CD4-positive, alpha-beta T cell treated with Interleukin-1 beta for 1 hour (primary cell): ENCODE measurements at places on chromosomes 12 and 14.

DNA sequence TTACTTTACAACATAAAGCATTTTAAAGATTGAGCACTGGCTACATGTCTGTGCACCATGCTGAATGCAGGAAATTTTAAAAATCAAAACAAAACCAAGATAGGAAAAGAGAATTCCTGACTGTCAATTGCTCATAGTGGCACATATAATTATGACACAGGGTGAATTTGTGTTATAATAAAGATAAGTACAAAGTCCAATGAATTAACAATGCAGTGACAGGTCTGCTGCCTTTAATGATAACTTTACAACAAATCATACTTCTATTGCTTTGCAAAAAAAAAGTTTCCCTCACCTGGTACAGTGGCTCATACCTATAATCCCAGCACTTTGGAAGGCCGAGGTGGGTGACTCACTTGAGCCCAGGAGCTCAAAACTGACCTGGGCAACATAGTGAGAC, 93.8 kb upstream of the OSBPL8 start:
- DNase-seq: no peak

DNA sequence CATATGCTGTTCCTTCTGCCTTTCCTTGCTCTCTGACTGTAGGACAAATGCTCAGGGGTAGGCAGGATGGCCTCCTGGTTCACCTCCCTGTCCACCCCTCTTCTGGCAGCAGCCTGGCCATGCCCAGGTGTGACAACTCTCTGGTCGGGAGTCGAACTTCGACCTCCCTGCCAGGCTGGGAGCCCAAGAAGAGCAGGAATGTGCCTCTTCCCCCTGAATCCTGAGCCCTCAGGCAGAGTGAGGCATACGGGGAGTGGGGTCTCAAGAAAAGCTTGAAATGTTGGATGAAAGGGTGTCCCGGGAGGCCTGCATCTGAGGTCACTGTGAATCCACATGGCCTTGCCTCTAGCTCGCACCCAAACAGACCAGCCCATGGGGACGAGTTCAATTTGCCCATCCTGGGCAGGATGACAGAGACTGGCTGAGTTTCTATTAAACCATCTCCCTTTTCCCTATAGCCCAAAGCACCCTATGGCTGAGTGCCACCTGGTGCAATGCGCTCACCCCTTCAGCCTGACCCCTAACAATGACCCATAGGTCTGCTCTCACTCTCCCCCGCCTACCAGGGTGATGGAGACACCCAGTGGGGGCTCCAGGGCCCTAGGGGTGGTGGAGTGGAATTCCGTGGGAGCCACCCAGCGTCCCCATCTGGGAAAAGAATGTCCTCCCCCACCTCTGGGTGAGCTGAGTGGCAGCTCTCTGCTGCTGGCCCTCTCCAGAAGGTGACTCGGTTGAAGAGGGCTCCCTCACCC, 52.9 kb upstream of the DIO3 start:
- DNase-seq: no peak

GRCh38 chr12:121237415-121237814, 27.5 kb downstream of the P2RX4 start:
- DNase-seq: no peak

DNA sequence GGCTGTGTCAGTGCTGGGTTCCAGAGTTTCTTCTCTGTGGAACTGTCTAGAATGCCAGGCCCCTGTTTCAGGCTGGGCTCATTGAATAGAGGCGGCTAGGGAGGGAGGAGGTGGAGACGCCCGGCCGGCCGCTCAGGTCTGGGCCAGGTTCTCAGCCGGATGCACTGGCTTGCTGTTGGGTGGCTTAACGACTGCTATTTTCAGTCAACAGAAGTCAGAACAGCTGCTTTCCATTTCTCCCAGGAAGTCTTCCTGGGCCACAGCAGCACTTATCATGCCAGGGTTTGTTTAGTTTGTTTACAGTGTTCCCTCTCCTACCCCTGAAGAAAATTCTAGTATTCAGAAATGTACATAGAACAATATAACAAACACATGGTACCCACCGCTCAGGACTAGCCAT, 26.0 kb upstream of the VPS37B start:
- no peak for DNase-seq

DNA sequence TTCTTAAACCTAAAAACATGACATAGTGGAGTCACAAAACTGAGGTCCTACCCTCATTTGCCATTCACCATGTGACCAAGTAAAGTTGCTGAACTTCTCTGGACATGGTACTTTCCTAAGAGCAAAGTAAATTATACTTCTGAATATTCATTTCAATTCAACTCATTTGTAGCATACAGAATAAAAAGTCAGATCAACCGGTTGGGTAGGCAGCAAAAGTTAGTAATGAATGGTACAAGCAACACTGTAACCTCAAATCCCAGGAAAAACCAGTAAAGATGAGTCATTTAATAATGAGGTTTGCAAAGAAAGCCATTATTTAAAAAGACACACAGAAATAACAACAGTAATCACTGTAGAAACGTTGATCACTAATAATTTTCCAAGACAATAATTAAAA, 8.7 kb downstream of the POLE2 start:
- no peak for DNase-seq

- DNase-seq: no peak
These were observed 8.4 kb downstream of the CNOT2 start for GRCh38 chr12:70251661-70252060.

DNA sequence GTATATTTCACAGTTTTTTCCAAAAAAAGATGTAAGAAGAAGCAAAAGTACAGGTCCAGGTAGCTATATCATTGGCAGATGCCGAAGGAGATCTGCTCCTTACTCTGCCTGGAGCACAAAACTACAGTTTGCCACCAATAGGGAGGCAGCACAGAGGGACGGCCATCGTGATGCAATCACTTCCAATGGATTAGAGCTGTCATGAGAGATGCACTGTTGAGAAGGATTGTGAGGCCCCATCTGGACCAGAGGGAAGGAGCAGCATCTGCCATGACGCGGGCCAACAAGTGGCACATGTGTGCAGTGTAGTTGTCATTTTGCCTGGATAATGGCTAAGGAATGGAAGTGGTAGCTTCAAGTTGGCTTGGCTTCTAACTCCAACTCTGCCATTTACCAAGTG, 318.8 kb upstream of the FKBP4 start:
- DNase-seq: no peak

GRCh38 chr12:227286-227915, 13.4 kb upstream of the SLC6A12 start:
- DNase-seq: no peak

- DNase-seq: no peak
These were observed 58.0 kb downstream of the FAR2 start for GRCh38 chr12:29207120-29207519.

DNA sequence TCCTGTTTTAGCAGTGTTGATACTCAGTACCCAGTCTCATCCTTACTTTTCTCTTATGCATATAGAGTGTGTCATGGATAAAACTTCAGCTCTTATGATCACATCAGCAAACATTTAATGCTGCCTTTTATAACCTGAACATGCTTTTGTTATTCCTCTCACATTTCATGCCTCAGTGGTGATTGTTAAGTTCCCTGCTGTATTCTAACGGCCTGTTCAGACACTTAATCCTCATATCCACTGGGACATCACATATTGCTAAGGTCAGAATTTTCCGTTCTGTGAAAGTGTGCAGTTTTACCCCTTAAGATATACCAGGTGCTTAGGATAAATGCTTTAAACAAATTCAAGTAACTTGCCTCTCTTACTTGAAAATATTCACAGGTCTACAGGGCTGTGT, 268.7 kb upstream of the SEL1L start:
- no peak for DNase-seq

DNA sequence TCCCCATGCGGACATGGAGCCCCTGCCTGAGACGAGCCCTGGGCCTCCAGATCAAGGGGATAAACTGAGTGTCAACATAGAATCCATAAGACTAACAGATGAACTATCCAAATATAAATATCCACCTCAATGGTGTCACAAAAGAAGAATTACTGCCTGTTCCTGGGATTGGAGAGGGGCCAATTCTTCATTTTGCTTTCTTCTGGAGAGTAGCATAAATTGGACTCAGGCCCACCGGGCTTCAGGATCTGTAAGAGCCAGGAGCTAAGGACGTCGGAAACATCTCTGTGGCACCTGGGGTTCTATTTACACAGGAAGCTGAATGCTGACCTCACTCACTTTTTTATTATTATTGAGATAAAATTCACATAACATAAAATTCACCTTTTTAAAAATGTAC, 408.2 kb upstream of the CCDC196 start:
- DNase-seq: no peak

DNA sequence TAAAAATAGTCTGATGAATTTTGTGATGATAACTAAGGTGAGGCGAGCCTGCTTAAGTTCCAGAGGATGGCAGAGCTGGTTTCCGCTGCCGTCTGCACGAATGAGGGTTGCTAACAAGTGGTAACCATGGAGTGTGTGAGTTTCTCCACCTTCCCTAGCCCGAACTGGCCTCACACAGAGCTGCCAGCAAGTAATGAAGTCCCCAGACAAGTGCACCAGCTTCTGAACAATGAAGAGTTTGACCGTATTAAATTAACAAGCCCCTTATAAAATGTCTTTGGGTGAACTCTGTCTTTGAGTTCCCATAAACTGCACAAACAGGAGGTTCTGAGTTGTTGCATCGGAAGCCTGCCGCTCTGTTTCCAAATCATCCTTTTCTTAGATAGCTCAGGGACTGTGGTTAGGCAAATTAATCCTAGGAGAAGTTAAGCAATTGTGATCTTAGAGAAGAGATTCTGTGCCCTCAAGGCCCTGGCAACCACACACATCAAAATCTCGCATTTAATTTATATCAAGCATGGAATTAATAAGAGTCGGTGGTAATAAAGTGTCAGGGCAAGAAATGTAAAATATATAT, 274.1 kb upstream of the DAAM1 start:
- no peak for DNase-seq

DNA sequence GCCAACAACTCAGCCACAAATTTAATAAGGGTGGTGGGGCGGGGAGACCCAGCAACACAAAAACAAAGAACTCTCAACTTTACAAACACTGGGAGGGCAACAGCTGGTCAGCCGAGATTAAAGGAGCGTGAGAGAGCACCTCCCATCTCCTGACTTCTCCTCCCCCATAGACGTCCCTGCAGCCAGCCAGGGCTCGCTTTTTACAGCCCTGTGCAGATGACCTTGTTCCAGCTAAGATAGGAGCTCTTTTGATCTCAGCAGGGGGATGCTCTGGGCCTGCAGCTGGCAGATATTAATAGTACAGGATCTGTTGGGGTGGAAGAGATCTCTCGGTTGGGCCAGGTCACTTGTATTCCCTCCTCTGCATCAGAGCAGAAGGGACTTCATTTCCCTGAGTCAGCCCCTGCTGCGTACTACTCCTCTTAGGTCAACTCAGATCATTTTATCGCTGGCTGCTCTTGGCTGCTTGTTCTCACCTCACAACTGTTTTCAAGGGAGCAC, 475.8 kb downstream of the RAD51B start:
- no peak for DNase-seq

- DNase-seq: no peak
These were observed 212.2 kb downstream of the ZFP36L1 start for GRCh38 chr14:68580671-68581070.

- peak; percentile 7 for DNase-seq
These were observed 458 bp downstream of the SSPN start for GRCh38 chr12:26195641-26196420.

DNA sequence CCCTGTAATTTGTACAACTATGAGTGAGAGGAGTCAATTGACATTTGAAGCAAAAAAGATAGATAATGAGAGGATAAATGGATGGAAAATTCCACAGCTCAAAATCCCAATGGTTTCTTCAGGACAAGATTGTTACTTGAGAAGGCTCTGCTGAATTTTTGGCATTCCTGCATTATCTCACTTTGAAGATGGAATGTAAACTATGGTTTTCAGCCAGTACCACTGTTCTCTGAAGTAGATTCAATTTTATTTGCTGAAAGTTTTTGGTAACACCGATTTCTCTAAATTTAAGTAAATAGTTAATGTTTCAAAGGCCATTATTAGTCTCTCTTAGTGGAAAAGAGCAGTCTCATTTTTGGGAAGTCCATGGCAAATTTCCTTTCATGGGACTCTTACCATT, 121.9 kb upstream of the SLC38A2 start:
- DNase-seq: no peak

- DNase-seq: peak; percentile 46
These were observed 2.5 kb upstream of the TEP1 start for GRCh38 chr14:20415782-20416206.

- no peak for DNase-seq
These were observed 542.4 kb downstream of the DIO2 start for GRCh38 chr14:79668951-79669350.

DNA sequence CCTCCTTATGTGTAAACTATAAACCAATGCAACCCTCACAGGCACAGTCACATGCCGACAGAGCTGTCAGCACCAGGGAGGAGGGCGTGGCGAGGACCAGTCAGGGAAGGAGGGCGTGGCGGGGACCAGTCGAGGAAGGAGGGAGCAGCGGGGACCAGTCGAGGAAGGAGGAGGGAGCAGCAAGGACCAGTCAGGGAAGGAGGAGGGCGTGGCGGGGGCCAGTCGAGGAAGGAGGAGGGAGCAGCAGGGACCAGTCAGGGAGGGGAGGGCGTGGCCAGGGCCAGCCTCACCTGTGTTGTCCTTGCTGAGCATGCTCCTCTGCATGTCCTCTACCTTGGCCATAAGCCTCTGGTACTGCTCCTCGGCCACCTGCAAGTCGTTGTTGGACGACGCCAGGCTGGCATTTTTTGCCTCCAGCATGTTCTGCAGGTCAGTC, 24.2 kb downstream of the GOLGA3 start:
- no peak for DNase-seq

- no peak for DNase-seq
These were observed 8.2 kb downstream of the MLXIP start for GRCh38 chr12:122086641-122087285.

- peak; percentile 44 for DNase-seq
These were observed 11.0 kb downstream of the PTGER2 start for GRCh38 chr14:52325126-52325525.

- peak; percentile 22 for DNase-seq
These were observed 46.8 kb downstream of the ATP2B1 start for GRCh38 chr12:89661706-89662330.

DNA sequence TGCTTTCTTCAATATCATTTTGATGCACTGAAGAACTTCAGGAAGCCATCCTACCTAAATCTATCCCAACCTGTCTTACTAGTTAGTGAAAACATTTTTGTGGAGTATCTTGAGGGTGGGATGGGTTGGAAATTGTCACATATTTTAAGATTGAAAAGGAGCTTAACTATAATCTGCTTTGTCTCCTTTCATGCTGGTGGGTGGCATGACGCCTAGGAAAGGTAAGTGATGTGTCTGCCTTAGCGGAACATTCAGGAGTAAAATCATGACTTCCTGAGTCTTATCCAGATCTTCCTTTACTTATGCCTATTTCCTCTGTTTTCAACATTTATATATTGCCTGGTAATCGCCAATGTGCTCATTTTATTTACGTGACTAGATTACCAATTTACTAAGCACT, 74.1 kb downstream of the FLRT2 start:
- no peak for DNase-seq

DNA sequence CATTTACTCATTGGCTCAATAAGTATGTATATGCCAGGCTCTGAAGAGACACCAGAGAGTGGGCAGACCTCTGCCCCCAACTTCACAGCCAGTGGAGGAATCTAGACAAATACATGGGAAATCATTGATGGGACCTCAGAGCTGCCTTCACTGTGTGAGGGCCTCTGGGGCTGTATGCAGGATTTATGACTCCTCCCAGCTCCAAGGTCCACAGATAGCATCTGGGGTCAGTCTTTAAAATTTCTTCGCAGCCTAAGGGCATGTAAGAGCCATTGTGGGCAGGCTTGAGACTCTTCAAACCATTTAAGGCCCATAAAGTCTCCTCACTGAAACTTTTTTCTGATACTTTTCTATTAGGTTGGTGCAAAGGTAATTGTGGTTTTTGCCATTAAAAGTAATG, 125.5 kb downstream of the SPTSSA start:
- no peak for DNase-seq

- no peak for DNase-seq
These were observed 206.5 kb downstream of the EFCAB11 start for GRCh38 chr14:89748004-89748403.

GRCh38 chr14:86915406-86915805, 1077.6 kb downstream of the GALC start:
- DNase-seq: no peak
